ENCODE measurements at places on chromosomes 1 and 21.
A peak's percentile ranks its signal among the peaks of the same experiment; 100 is the strongest.

DNA sequence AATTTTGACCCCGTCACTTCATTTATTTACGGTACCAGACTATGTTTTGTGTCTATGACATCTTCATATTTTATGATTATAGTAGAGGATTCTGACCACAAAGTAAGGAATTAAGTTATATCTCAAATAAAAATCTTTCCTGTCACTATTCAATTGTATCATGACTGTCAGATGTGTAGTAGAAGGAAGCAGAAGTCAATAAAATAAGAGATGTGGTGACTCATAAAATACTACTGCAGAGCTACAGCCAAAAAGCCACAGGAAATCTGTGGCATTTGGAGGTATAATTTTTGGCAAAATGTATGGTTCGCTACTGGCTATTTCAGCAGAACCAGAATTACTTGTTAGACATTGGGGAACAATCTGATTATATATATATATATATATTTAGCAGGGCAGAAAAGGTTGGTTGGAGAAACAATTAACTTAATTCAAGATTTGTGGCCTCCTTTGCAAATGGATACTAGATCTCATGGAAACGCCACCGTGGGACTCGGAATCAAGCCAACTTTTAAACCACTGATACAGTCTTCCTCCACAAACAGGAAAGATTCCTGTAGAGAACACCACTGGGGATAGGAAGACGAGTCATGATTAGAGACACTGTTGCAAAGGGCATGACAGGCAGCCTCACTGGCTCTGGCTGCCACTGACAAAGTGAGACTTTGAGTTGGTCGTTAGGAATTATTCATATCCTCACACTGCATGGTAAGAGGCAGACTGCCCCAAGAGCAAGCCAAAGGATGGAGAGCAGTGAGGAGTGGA, 5.1 kb downstream of the FCRL2 start:
- DNase-seq = peak; percentile 13

DNA sequence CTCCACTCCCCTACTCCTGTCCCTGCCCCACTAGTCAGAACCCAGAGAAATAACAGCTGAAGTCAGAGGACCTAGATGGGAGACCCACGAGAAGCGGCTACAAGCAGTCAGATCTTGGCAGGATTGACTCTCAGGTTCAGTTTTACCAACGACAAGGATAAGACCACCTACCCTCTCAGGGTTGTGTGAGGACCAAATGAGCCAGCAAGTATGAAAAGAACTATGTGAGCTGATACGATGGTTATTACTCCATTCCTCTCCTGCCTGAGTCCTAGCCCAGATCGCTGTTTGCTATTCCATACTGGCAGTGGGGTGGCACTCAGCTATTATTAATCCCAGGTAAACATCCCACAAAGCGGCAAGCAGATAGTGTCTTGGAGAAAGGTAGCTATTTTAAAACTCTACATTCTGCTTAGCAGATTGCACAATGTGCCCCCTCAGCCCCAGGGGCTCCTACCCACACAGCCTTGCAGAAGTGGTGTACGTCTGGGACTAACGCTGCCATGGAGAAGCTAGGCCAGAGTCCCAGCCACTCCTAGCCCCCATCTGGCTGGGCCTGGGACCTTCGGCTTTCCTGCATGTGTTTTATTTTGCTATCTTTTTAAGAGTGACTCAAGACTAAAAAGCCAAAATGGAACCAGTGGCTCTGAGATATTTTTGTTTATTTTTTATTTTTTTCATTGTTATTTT, 58.9 kb downstream of the CD46 start:
- no peak for DNase-seq

- DNase-seq = no peak
Observed at GRCh38 chr1:14372526-14372925, 226.0 kb upstream of the KAZN start.

GRCh38 chr1:156515956-156516355, 15.4 kb upstream of the MEF2D start:
- no peak for DNase-seq

GRCh38 chr1:3819771-3820200, 23.5 kb upstream of the LRRC47 start:
- no peak for DNase-seq

- DNase-seq = no peak
Observed at GRCh38 chr1:208570362-208570761, 326.2 kb upstream of the PLXNA2 start.

DNA sequence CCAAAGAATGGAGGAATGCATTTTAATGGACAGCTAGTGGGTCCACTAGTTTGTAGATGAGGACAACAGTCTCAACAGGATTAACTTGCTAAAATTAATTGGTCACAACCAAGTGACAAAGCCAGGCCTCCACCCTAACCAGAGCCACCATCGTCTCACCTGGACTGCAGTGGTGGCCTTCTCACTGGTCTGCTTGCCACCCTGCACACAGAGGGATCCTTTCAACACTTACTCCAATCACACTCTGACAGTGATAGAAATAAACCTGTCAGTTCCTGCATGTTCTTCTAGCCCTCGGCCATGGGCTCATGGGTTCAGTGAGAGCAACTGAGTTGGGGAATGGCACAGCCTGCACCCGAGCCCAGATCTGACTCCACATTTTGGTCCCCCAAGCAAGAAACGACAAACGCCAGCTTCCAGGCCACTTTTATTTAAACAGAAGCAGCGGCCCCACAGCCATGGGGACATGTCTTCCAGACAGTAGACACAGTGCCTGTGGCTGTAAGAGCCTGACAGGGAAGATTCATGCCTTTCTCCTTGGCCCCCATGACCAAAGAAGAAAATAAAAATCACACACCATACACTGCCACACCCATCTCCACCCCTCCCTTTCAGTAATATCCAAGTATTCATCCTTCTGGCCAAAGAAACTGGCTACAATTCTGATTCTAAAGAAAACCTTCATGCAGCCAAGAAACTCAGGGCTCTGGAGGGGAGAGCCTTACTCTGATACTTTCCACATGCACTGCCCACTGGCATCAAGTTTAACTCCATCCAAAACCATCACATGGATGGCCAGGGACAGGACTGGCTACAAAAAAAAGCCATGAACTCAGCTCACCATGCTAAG, 37.6 kb downstream of the DHCR24 start:
- no peak for DNase-seq

DNA sequence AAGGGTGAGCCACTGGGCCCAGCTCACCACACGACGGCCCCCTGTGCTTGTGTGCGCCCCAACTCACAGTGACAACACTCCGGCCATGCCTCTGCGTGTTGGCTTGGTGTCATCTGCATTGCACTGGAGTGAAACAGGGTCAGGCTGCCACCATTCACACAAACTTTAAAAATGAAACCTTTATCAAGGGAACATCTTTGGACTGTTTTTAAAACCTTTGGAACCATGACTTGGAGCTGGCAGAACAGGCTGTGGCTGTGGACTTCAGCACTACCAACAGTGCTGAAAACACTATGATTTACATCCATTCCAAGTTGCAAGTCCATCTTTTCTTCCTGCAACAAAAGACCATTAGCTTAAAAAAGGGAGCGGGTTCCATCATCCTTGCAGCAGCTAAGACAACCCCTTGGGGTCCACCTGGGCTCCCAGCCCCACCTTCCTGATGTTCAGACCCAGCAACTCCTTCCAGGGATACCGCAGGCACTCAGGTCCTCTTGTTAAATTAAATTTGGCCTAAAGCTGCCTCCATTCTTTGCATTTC, 25.6 kb downstream of the POFUT2 start:
- no peak for DNase-seq

GRCh38 chr1:104760017-104760416, 1010.3 kb downstream of the AMY1C start:
- no peak for DNase-seq

DNA sequence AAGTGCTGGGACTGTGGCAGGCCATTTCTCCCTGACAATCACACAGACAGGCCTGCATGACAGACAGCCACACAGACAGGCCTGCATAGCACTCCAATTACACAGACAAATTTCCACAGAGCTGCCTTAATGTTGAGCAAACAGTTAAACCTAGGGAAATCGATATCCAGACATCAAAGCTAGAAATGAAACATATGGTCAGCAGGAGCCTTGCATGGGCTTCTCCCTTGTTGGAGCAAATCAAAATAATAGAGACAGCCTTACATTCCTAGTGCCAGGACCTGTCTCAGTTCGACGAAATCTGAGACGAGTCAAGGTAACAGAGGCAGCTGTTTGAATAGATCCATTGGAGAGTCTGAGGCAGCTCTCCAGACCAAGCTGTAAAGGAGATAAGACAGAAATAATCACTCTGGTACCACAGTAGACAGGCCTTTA, 42.4 kb downstream of the OLFML3 start:
- DNase-seq = no peak

GRCh38 chr1:43799656-43800635, 92.6 kb downstream of the ST3GAL3 start:
- no peak for DNase-seq

DNA sequence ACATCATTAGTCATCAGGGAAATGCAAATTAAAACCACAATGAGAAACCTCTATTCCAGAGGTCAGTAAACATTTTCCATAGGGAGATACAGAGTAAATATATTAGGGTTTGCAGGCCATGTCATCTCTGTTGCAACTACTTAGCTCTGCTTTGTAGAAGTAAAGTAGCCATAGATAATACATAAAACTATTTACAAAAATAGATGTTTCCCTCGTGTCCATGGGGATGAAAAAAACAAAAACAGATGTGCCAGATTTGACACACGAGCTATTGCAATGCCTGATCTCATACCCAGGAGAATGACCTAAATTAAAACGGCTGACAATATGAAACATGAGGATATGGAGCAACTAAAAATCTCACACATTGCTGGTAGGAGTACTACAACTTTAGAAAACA, 17.3 kb downstream of the LTN1 start:
- no peak for DNase-seq

DNA sequence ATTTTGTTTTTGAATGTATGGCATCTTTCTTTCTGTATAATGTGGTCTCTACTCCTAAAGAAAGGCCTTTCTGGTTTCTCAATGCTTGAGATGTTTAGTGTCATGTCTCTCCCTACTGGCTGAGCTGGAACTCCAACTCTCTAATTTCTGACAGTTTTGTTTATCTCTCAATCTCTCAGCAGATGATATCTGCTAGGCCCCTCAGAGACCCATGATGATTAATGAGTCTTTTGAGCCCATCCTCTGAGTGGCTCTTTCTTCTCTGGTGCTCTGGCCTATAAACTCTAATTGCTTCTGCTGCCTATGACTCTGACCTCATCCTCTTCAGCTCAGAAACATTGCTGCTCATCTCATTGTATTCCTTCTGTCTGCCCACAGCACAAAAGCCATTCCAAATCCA, 46.6 kb downstream of the CRB1 start:
- DNase-seq = no peak

DNA sequence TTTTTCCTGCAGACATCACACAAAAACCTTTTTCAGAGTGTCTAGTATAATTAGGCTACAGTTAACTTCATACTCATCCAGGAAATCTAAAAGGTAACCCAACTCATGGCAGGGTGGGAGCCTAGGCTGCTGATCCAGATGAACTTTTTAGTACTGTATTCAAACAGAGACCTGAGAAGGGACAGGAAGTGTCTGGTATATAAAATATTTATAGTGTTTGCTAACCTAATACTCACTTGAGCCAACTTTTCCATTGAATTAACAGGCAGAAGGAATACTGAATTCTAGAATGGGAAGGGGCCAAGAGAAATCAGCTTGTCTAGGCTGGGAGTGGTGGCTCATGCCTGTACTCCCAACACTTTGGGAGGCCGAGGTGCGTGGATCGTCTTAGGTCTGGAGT, 22.2 kb upstream of the NKAIN1 start:
- no peak for DNase-seq

DNA sequence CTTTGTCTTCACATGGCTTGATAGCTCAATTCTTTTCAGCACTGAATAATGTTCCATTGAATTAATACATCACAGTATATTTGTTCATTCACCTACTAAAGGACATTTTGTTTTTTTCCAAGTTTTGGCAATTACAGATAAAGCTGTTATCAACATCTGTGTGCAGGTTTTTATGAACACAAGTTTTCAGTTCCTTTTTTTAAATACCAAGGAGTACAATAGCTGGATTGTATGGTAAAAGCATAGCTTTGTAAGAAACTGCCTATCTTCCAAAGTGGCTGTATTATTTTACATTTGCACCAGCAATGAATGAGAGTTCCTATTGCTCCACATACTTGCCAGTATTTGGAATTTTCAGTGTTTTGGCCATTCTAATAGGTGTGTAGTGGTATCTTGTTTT, 4.8 kb upstream of the MCOLN2 start:
- DNase-seq = no peak

- DNase-seq = peak; percentile 86
Observed at GRCh38 chr21:34517491-34518245, 5.7 kb upstream of the KCNE1 start.

- no peak for DNase-seq
Observed at GRCh38 chr1:209800984-209801834, 4.7 kb downstream of the IRF6 start.

GRCh38 chr1:234503193-234504050, 24.4 kb upstream of the TARBP1 start:
- no peak for DNase-seq

DNA sequence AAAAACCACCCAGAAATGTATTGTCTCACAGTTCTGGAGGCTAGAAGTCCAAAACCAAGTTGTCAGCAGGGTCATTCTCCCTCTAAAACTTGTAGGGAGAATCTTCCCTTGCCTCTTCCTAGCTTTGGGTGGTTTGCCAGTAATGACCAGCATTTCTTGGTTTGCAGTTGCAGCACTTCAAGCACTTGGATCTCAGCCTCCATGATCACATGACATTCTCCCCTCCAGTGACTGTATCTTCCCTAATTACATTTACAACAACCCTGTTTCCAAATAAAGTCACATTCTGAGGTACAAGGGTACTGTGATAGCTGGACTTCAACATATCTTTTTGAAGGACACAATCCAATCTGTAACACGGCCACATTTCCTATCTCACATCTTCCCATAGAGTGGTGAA, 37.2 kb downstream of the EVI5 start:
- no peak for DNase-seq

DNA sequence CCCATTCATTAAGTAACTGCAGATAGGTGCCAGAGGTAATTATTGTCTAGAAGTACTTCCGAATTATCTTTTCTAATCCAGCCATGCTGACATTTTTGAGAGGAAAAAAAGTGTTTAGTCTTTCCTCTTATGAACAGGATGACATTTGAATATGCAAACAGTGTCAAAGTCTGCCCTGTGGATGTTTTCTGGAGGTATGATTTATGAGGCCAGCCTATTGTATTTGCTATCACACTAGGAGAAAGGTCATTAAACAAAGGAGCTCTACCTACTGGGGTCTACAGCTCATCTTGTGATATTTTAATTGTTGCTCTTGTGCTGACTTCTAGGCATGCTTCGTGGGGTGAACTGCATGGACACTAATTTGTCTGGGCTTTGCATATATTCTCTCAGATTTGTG, 559.7 kb upstream of the CAMK1G start:
- no peak for DNase-seq

DNA sequence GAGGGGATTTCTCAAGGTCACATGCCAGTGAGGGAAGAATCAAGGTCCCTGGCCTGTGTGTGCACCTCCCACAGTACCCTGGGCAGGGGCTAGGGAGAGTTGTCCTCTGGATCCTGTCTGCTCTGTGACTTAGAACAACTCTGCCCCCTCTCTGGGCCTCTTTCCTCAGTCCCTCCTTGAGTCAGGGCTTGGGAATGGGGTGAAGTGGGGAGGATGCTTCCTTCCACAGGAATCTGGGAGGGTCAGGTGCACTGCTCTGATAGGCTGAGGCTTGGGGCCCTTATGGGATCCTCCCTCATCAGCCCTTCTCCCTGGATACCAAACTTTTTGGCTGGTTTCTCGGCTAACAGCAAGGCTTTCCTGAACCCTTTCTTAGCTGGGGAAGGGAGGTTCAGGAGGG, 2.5 kb downstream of the TRNP1 start:
- DNase-seq = no peak
